ENCODE measurements at places on chromosomes 12 and 14.

DNA sequence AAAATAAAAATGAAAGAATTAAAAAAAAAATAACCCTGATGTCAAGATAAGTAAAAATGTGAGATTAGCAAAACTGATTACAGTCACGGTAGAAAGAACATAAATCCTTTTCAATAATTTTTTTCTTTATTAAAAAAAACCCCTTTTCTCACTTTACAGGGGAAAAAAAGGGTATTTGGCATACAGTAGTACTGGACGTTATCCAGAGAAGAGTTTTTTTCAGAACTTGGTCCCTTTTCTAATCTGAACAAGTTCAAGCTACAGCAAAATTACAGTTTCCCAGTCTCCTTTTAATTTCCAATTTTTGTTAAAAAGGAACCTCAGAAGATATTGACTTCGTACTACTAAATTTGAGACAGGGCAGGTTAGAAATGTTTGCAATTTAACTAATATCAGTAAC lies 134.7 kb upstream of the DCN start:
- no peak for DNase-seq

DNA sequence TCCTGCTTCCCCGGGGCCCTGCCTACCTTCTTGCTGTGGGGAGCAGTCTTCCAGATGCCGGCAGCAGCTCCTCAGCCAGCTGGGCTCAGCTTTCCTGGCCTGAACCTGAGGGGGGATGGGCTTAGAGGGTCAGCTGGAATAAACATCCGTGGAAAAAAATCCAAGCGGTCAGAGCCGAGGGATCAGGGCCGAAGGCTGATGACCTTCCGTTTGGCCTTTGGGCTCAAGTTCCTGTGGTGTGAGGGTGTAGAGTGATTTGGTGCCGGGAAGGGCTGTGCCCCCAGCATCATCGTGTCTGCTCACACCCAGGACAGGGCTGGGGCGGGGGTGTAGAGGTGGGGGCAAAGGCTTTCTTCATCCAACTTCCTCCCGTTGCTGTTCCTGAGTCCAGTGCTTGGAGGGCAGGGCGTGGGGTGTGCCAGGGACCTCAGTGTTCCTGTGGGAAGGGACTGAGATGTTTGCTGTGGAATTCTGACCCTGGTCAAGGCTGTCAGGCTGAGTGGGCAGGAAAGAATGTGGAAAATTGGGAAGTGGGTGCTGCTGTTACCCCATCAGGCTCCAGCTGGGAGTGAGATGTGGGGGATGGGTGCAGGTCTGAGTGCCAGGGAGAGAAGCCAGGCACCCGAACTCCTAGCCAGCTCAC lies 2.6 kb downstream of the SMIM41 start:
- no peak for DNase-seq

DNA sequence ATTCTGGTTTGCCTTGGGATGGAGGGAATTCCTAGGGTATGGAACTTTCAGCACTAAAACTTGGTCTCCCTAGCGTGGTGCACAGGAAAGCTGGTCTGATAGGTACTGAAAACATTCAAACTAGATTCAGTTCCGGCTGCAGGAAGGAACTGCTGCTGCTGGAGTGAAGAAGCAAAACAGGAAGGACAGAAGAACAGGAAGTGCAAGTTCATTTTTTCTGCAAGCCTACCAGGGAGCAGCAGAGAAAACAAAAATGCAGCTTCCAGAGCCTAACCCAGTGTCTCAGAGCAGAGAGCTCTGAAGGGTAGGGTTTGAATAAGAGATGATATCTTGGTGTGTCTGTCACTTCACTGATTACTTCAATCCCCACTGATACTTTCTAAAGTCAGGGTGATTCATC lies 165.2 kb downstream of the VRK1 start:
- DNase-seq, result no peak

DNA sequence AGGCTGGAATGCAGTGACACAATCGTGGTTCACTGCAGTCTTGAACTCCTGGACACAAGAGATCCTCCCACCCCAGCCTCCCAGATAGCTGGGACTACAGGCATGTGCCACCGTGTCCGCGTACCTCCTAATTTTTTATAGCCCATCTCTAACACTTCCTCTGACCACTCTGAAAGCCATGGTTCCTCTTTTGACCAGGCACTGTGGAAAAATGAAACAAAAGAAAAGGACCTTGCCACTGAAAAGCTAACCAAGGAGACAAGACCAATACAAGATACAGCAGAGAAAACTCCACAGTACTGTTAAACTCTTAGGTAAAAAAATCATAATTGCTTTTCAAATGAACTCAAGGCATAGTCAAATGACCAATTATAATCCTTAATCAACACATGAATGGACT lies 233.3 kb downstream of the NEDD1 start:
- no peak for DNase-seq

- no peak for DNase-seq
Observed at GRCh38 chr14:41785696-41786095, 179.0 kb downstream of the LRFN5 start.

GRCh38 chr12:31736472-31736871 lies 7.7 kb upstream of the AMN1 start:
- DNase-seq, result no peak

GRCh38 chr14:34229140-34229539 lies 232.9 kb downstream of the SPTSSA start:
- no peak for DNase-seq
